ENCODE measurements at places on chromosomes 5 and 9. TPM values are rescaled to one million over a fixed set of nuclear protein-coding genes. Genes with fewer than 3 reads are reported as not detected.

Gene FLT4
- not detected for polyA plus RNA-seq

Gene OR2Y1
- not detected for polyA plus RNA-seq

Gene PCDHGA8
- polyA plus RNA-seq = 0.13 TPM

Gene B4GALT7
- polyA plus RNA-seq = 5.8 TPM

Gene ZBED3
- polyA plus RNA-seq = 6.8 TPM

Gene HAND1
- not detected for polyA plus RNA-seq

Gene ZNF618
- 1.2 TPM for polyA plus RNA-seq

Gene ANKRD34B
- not detected for polyA plus RNA-seq

Gene IL7R
- polyA plus RNA-seq = not detected

Gene CEP72
- 1.7 TPM for polyA plus RNA-seq

Gene EIF4EBP3
- polyA plus RNA-seq = 7.7 TPM

Gene PTGR1
- polyA plus RNA-seq = 33.5 TPM

Gene FOXE1
- not detected for polyA plus RNA-seq

Gene TRPM6
- polyA plus RNA-seq = not detected

Gene SLC6A3
- not detected for polyA plus RNA-seq

Gene PCDHB3
- 3.7 TPM for polyA plus RNA-seq

Gene CCDC183
- not detected for polyA plus RNA-seq

Gene SRA1
- polyA plus RNA-seq = 58.4 TPM

Gene IL5
- not detected for polyA plus RNA-seq

Gene NDFIP1
- polyA plus RNA-seq = 147 TPM

Gene CTNND2
- 35.0 TPM for polyA plus RNA-seq

Gene PLAC8L1
- polyA plus RNA-seq = not detected

Gene ZBTB6
- 2.2 TPM for polyA plus RNA-seq

Gene CCL27
- 0.66 TPM for polyA plus RNA-seq

Gene SLC9A3
- polyA plus RNA-seq = 2.3 TPM

Gene TSLP
- polyA plus RNA-seq = not detected

Gene CAVIN4
- 0.11 TPM for polyA plus RNA-seq

Gene PPP3R2
- polyA plus RNA-seq = 0.31 TPM

Gene CKMT2
- polyA plus RNA-seq = not detected

Gene OLFM1
- 207 TPM for polyA plus RNA-seq

Gene CCL28
- not detected for polyA plus RNA-seq

Gene SHISAL2B
- polyA plus RNA-seq = not detected

Gene SLC4A9
- 0.11 TPM for polyA plus RNA-seq

Gene CREBRF
- 7.5 TPM for polyA plus RNA-seq

Gene ENHO
- 6.1 TPM for polyA plus RNA-seq

Gene CNTFR
- polyA plus RNA-seq = 0.66 TPM

Gene ADAMTS16
- polyA plus RNA-seq = 0.20 TPM

Gene OR2S2
- not detected for polyA plus RNA-seq

Gene C9orf153
- 0.98 TPM for polyA plus RNA-seq

Gene CTSV
- polyA plus RNA-seq = not detected

Gene CATSPER3
- not detected for polyA plus RNA-seq

Gene OR1Q1
- polyA plus RNA-seq = not detected

Gene ANKDD1B
- polyA plus RNA-seq = not detected

Gene FAM53C
- polyA plus RNA-seq = 6.3 TPM

Gene LHX2
- polyA plus RNA-seq = not detected

Gene CDO1
- 40.0 TPM for polyA plus RNA-seq

Gene FOXD4
- polyA plus RNA-seq = not detected

Gene THBS4
- 5.2 TPM for polyA plus RNA-seq

Gene N4BP3
- 0.43 TPM for polyA plus RNA-seq

Gene STPG3
- not detected for polyA plus RNA-seq

Measured in Purkinje cell (primary cell).